ENCODE measurements at places on chromosomes 2 and 18. TPM values are rescaled to one million over a fixed set of nuclear protein-coding genes. Genes with fewer than 3 reads are reported as not detected.

The HSBP1L1 gene
- 18.8 TPM for total RNA-seq

The PLEK gene
- 5.1 TPM for total RNA-seq

The TCF4 gene
- 11.0 TPM for total RNA-seq

The ZNF236 gene
- 24.6 TPM for total RNA-seq

The UGT1A10 gene
- total RNA-seq = not detected

Measured in T-cell (primary cell).